ENCODE measurements at places on chromosomes 4 and X.

GRCh38 chr4:150072471-150072870, 5.8 kb upstream of the DCLK2 start:
- DNase-seq = no peak

GRCh38 chrX:110204986-110205385, 112.9 kb downstream of the AMMECR1 start:
- DNase-seq = no peak

GRCh38 chr4:139514382-139515059, 41.5 kb downstream of the SETD7 start:
- no peak for DNase-seq

DNA sequence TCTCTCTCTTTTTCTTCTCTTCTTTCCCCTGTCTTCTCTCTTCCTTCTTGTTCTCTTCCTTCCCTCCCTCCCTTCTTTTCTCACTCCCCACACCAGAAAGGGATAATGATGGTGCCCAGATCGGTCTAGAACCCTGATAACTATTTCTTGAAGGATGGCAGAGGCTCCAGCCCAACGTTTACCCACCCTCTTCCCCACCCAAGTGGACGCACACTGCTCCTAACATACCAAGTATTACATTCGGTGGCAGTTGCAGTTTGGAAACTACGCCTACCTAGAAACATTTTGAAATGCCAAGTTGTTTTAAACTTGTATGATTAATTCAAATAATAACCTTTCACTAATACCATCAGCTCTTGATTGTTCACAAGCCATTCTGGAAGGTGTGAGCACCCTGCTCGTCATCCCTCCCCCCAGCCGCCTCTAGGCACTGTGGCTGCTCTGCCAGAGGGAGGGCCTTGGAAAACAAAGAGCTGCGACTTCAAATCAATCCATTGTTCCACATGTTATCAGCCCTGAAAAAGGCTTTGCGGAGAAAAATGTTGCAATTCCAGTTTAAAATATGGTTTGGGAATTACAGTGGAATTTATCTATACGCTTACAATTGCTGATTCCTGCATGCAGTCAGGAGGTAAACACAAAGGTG, 1017.5 kb upstream of the TENM3 start:
- DNase-seq = no peak

DNA sequence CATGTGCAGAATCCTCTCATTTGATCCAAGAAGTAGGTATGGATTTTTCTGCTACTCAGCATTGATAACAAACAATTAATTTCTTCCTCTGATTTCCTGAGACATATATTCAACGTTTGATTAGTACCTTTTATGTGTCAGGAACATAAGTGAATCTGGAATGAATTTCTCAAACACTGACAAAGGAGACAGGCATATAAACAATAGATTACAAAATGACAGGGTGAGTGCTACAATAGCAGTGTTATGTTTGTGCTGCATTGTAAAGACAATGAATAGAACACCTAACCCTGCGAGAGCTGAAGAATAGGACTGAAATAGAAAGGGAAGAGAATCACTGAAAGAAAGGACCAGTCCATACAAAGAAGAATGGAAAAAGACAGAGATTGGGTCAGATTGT, 52.9 kb downstream of the ARHGAP24 start:
- DNase-seq = no peak

DNA sequence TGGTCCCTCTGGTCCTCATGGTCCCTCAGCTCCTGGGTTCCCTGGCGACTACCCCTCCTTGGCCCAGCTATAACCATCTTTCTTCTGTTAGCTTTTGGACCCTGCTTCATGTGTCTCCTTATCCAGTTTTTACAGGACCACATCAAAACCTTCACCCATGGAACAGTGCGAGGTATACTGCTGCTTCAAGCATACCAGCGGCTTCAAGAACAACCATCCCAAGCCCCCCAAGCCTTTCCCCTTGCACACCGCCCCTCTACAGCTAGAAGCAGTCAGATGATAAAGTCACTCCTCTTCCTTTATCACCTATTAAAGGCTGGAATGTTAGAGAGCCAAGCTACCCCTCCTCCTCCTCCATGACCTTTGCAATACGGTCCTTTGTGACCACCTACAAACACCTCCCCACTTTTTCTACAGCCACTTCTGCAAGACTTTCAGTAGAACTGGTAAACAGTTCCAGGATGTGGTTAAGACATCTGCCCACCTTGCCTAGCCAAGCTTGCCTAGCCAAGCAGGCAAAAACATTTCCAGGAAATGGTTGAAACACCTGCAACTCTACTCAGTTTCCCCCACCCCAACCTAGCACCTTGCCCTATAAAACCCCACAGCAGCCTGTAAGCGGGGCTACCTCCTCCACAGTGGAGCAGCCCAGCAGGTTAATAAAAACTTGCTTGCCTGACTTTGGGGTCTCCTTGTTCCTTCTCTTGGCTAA, 125.7 kb downstream of the ZC4H2 start:
- DNase-seq = no peak

DNA sequence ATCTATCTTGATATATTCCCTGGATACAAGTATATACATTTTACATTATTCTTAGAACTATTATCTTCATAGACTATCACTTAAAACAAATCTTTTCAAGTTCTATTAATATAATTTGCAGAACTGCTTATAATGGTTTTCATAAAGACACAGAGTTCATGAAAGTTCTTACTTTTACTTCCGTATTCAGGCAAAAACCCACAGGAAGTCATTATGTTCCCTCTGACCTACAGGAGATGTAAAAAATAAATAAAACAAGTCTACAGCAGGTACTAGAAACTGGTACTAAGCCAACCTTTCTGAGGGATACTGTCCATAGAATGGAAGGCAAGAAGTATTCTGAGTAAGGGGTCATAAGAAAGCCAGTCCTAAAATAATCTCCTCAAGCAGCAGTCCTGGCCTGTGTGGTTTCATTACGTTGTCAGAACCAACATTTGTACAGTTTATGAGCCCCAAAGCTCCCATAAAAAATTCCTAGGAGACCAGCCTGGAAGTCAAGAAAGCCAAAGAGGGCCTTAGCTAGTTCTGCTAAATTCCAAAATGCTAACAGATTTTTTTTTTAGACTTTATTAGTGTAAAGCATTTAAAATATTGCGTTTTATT, 68.6 kb downstream of the CAMK2D start:
- DNase-seq = no peak

DNA sequence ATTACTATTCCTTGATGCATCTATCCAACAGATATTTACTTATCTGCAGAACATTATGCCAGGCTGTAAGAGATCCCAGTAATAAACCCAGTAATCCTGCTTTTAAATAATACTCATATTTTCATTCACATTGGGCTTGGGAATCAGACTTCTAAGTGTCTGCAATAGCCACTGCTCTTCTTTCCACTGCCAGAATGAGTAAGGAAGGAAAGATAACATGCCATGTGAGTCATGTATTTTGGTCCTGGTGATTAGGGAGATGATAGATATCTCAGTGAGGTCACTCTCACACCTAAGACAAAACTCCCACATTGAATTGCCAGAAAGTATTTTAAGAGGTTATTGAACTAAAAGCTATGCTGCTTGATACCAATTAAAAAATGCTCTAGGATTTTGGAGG, 13.9 kb upstream of the HEPH start:
- DNase-seq = no peak

- no peak for DNase-seq
These were observed 29.3 kb upstream of the GPR101 start for GRCh38 chrX:137062915-137063617.

DNA sequence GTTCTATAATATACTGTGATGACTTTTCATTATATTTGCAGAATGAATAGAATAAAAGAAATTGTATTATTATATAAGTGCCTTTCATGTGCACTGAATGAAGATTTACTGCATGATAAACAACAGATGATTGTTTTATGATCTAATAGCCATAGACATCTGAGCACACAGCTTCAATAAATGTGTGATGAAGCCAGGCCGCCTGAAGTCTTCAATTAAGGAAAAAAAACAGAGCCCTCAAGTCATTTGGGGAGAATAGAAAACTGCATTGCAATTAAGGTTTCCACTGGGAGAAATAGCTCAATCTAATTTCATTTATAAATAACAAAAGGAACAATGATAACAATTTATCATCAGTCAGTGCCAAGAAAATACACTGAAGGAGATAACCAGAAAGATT, 955.2 kb downstream of the FSTL5 start:
- DNase-seq = no peak

DNA sequence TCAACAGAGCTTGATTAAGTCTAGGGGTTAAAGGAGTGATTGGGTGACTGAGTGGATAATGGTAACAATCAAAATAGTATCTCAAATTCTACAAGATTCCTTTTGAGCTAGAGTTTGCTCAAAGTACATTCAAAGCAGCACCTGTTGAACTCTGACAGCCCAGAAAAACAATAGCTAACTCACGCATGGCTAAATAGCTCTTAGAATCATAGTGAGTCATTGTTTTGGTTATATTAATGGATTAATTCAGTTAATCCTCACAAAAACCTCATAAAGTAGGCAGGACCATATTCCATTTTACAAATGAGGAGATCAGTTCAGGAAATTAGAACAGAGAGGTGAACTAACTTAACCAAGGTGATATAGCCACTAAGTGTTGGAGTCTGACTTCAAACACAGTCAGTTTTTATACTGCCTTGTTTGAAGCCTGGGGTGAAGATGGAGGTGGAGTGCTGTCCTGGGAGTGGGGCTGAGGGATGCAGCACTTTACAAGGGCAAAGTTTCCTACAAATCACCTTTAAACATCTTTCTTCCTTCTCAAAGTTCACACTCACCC, 35.9 kb upstream of the PPM1K start:
- no peak for DNase-seq

GRCh38 chr4:179467878-179468277, 2025.6 kb upstream of the AGA start:
- DNase-seq = no peak

GRCh38 chrX:107603429-107604159, 24.7 kb upstream of the PRPS1 start:
- DNase-seq = no peak

DNA sequence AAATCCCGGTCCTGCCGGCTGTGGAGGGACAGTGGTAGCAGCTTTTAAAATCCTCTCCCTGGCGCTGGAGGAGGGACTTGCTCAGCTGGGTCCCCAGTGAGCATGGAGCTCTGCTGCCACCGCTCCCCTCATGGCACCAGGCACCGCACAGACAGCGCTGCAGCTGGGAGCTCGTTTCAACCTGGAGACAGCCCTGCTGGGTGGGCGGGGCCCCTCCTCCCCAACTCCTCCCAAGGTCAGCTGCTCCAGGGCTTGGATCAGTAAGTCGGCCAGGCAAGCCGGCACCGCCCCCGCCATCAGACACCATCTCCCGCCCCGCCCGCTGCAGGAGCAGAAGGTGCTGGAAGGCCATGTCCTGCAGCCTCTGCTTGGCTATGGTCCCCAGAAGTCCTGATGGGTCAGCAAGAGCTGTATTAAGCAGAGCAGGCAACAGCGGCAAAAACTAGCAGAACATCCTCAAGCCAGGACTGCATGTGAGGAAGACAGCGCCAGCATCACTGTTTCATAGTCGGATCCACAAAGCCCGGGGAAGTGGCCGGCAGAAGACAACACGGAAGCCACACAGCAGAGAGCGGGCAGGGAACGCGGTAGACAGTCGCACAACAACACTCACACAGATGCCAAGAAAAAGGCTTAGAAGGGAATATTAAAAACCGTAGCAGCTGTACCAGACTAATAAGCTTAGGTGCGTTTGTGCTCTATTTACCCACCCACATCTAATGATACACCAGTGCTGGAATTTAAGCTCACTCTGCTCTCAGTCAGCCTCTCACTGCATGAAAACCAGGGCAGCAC, 16.2 kb downstream of the ZFYVE28 start:
- DNase-seq = no peak

DNA sequence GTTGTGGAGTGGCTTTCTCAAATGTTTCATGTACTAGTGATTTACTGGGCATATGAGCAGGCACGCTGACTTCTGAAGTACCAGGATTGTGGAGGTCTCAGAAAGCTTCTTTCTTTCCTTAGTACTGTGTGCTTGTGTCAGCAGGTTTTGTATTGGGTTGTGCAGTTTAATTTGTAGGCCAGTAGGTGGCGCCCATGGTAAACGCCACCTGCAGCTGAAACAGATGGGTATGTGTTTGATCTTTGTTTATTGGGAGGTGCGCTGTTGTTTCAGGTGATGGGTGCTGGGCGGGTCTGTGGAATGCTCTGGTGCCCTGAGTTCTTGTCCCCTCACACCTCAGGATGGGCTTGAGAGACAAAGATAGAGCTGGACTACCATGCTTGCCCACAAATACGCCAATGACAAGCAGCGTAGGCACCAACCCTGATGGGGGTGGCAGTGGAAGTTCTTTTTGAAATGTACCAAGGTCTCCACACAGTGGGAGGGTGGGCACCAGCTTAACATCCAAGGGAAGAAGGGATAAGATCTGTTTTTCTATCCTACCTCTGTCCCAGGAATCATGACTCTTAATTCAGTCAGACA, 141.5 kb downstream of the RPS6KA6 start:
- DNase-seq = no peak

DNA sequence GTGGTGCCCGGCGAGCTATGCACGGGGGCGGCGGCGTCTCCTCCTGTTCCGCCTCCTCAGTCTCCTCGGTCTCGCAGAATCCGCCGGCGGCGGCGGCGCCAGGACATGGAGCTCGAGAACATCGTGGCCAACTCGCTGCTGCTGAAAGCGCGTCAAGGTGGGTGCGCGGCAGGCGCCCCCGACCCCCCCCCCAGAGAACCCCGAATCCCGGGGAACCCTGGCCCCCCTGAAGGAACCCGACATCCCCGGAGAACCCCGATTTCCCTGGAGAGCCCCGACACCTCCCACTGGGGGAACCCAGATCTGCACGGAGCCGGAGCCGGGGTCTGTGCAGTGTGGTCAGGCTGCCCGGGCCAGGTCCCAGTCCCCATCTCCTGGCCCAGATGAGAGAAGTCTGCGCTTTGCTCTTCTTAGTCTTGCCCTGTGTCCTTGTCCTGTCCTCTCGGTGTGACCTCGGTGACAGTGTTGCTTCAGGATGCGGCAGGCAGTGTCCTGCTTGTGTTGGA, 648 bp downstream of the GRK4 start:
- DNase-seq = no peak

- no peak for DNase-seq
These were observed 1.9 kb upstream of the TBC1D14 start for GRCh38 chr4:6907658-6908191.

DNA sequence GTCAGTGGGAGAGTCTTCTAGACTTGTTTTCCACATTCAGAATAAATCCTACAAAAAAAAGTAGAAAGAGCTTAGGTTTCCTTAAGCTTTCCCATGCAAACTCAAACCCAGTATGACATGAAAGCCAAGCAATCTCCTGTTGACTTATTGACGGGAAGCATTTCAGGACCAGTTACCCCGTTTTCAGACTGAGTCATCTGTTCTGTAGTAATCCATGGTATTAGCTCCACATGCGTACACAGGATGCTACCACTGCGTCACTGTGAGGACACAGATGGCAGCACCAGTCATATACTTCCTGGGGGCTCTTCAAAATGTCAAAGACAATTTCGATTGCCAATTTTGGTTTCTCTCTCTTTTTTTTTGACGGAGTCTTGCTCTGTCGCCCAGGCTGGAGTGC, 224.9 kb upstream of the MAD2L1 start:
- DNase-seq = no peak

DNA sequence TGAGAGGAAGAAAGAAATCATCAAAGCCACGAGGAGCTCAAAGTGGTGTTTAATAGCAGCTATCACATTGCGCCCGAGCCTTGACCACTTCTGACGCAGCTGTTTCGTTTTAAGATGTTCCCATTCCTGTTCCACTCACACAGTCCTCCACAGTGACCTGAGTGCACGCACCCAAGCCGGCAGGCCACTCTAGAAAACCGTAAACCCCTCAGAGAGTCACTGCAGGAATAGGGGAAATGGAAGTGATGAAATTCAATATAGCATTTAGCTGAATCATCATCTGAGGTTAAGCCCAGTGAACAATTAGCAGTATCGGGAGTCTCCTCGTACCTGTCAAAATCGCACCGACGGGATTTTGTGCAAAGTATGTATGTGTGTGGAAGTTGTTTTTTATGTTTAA, 17.9 kb upstream of the HAND2 start:
- no peak for DNase-seq

Measured in effector memory CD4-positive, alpha-beta T cell (primary cell).